ENCODE measurements at places on chromosomes 6 and 20.
A peak's percentile ranks its signal among the peaks of the same experiment; 100 is the strongest.

GRCh38 chr6:63804381-63804956 is 168.9 kb downstream of the PHF3 start:
- DNase-seq, result peak; percentile 88

DNA sequence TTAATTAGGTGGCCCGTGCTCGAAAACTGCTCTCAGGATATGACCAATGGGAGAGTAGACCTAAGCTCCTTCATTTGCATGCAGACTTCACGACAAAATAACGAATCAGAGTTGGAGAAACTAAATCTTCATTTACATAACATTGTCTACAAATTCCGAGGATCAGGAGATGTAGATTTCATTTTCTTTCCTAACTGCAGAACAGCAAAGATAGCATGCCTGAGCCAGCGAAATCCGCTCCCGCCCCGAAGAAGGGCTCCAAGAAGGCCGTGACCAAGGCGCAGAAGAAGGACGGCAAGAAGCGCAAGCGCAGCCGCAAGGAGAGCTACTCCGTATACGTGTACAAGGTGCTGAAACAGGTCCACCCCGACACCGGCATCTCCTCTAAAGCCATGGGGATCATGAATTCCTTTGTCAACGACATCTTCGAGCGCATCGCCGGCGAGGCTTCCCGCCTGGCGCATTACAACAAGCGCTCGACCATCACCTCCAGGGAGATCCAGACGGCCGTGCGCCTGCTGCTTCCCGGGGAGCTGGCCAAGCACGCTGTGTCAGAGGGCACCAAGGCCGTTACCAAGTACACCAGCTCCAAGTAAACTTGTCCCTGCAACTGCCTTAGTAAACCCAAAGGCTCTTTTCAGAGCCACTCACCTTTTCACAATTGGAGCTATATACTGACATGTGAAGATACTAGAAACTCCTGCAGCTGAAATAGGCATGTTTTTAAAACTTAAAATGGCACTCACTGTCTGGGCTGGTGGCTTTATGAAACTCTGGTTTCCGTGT is 96.5 kb downstream of the HFE start:
- peak; percentile 43 for DNase-seq

DNA sequence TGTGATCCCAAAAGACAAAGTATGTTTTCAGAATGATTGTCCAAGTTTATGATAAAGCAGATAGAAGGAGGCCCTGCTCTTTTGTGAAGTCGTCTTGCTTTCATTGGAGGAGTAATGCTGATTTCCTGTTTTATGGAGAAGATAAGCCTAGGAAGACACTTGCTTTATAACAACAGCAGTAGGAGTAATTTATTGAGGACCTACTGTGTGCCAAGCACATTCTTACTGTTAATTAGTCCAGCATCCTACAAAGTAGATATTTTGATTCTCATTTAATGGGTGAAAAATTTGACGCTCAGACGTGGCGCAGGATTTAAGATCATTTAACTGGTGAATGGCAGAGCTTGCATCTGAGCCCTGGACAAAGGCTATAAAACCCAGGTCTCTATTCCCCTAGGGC is 87.6 kb downstream of the ZDHHC14 start:
- DNase-seq, result no peak

DNA sequence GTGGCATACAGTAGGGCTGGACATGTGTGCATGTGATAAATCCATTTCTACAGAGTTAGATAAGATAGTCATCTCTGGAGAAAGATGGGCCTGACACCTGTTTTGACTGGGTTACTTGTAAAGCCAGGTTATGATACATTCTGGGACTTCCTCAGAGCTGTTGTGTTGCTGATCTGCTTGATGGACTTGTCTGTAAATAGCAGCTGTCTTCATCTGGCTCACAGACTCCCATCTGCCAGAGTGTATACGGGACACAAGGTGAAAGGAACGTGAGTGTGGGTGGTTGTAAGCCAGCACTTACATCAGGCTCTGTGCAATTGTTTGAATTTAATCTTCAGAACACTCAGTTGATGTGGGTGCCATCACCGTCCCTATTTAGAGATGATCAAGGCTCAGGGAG is 49.8 kb downstream of the ZDHHC14 start:
- no peak for DNase-seq

GRCh38 chr6:6643398-6643797 is 54.9 kb downstream of the LY86 start:
- no peak for DNase-seq

DNA sequence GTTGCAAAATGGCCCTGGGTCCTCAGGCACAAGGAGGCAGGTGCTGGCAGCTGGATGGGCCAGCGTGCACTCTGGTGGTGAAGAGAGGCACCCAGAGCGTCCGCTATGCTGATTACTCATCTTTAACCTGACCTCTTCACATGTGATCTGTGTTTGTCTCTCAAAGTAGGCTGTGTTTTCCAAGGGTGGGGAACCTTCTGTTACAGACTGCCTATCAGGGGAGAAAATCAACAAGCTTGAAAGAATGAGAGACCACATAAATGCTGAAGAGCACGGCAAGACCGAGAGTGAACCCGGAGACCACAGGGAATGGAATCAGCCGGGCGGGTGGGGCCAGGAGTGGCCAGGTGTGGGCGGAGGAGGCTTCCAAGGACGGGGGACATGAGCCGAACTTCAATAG is 16.2 kb downstream of the BNIP5 start:
- DNase-seq, result no peak

- peak; percentile 99 for DNase-seq
These were observed 112.9 kb downstream of the TRERF1 start for GRCh38 chr6:42338744-42339222.

DNA sequence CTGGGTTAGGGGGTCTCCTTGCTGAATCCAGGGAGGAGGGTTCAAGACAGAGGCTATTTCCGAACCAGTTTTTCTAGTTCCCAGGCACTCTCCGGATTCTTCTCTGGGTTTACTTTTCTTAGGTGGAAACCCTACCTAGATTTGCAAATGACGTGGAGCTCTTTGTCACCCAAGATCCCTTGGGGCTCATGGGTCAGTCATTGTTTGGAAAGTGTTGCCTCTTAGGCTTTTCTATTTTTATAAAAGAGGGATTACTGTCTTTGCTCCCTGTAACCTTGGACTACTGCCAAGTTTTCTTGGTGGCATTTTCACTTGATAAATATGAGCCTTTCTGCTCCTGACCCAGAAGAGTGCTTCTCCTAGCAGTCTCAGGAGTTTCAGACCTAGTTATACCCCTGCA is 33.6 kb downstream of the FAM209B start:
- no peak for DNase-seq

All from HFFc6 (cell line).